ENCODE measurements at places on chromosomes 2 and 18. TPM values are rescaled to one million over a fixed set of nuclear protein-coding genes. Genes with fewer than 3 reads are reported as not detected.

The DIS3L2 gene
- polyA plus RNA-seq, result 9.9 TPM

The CFAP221 gene
- 0.67 TPM for polyA plus RNA-seq

The HOXD4 gene
- 3.8 TPM for polyA plus RNA-seq

The PDIA6 gene
- polyA plus RNA-seq, result 124 TPM

The ADAM17 gene
- 8.4 TPM for polyA plus RNA-seq

The COL3A1 gene
- 363 TPM for polyA plus RNA-seq

The ZNF396 gene
- polyA plus RNA-seq, result 0.56 TPM

The UPP2 gene
- polyA plus RNA-seq, result 0.22 TPM

The RSAD2 gene
- 3.0 TPM for polyA plus RNA-seq

The WDR12 gene
- polyA plus RNA-seq, result 11.6 TPM
